Tibial nerve (tissue), 4 donors: ENCODE measurements at places on chromosomes 2 and 18.
A peak's percentile ranks its signal among the peaks of the same experiment; 100 is the strongest.

GRCh38 chr2:237011206-237011795 lies 74.4 kb upstream of the COPS8 start:
- no peak for DNase-seq

- DNase-seq, result no peak
Observed at GRCh38 chr2:240620859-240621258, 4.4 kb upstream of the GPR35 start.

GRCh38 chr18:45788861-45789260 lies 36.6 kb upstream of the SIGLEC15 start:
- no peak for DNase-seq

GRCh38 chr2:39667104-39667885 lies 1.6 kb downstream of the TMEM178A start:
- DNase-seq, result no peak

DNA sequence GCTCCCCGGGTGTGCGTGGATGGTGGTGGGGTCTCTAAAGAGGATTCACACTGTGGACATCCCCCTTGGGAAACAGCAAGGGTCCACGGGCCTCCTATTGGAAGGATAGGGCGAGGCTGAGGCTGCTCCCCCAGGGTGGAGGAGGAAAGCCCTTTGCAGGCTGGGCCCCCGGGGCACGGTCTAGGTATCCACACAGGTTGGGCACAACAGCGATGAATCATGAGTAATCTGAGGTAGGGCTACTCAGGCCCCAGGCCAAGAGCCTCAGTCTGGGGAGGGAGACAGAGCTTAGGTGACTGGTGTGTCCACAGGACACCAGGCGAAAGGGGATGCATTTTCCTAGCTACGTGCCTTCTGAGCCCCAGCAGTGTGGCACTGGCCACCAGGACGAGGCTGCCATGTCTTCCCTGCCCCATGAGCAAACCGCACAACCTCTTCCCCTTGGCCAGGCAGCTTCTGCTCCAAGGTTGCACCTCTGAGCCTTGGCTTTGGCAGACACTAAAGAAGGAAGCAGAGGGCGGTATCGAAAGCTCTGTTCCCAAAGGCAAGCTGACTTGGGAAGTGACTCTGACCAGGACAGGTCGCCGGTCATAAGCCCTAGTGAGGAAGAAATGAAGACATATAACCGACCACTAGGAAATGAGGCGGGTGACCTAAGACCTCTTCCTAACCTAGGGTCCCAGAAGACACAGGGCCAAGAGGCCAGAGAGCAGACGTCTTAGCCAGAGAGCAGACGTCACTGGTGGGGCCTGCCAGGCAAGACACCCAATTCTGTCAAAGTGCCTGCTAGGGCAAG lies 14.6 kb upstream of the SEMA4C start:
- DNase-seq, result no peak

GRCh38 chr2:231190531-231191197 lies 7.8 kb upstream of the ARMC9 start:
- no peak for DNase-seq

GRCh38 chr2:86020984-86021383 lies 84.7 kb downstream of the POLR1A start:
- peak; percentile 42 for DNase-seq

DNA sequence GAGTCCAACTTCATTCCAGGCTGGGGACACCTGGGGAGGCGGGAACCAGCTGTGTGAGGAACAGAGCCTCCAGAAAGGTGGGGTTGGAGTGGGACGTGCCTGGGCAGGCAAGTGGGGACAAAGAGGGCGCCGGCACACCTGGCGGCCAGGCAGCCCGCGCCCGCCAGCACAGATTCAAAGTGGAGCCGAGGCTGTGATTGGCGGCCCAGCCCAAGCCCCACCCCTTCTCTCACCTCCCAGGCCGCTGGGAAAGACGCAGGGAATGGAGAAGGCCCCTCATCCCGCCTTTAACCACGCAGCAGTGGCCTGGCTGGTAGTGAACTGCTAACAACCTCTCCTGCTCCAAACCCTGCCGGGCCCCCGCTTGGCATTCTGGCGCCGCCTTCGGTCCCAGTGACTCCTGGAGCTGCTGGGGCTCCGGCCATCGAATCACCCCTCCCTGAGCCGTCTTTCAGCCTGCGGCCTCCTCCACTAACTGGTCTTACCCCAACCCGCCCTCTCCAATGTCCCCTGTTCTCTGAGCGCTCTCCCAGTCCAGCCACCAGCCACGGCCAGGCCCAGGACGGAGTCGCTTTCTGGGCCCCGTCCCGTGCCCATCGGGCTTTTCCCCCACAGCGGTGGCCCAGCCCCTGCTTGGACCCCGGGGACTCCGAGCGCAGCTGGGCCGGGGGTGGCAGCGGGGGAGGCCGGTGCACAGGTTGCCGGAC lies 27.9 kb upstream of the PTMA start:
- no peak for DNase-seq

DNA sequence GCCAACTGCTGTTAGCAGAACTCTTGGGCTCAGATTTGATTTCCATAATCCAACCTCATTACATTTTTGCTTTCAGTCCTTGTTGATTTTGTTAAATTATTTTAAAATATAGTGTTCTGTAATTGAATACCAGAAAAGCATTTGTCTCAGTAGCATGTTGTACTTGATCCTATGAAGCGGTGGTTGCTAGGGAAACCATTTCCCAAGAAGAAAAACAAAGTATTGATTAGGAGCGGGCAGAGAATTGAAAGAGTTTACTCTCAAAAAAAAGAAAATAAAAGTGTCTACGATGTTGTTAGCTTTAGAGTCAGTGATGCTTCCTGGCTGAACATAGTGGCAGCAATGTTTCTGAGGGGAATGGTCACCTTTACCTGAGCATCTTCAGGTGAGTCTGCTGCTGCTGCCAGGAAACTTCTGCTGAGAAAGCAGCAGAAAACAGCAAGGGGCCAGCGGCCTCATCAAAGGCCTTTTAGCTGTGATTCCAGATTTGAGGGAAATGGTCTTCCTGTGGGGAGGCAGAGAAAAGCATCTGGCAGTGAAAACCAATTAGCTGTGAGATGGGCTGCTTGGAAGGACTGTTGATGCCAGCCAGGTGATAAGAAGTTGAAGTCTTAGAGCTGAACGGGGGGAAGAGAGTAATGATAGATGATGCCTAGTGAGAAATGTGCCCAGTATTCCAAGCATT lies 37.1 kb downstream of the CRIM1 start:
- no peak for DNase-seq

- DNase-seq, result no peak
Observed at GRCh38 chr2:68556381-68556780, 87.0 kb upstream of the PROKR1 start.

GRCh38 chr2:42923580-42924417 lies 131.4 kb upstream of the HAAO start:
- DNase-seq, result no peak

GRCh38 chr2:58720770-58721697 lies 479.9 kb upstream of the FANCL start:
- DNase-seq, result no peak

- no peak for DNase-seq
Observed at GRCh38 chr18:74784752-74785151, 187.1 kb downstream of the ZNF407 start.
